Activated CD8-positive, alpha-beta memory T cell treated with anti-CD3 and anti-CD28 coated beads, Interleukin-2, amount 50 U/mL, for 4 hours (primary cell): ENCODE measurements at places on chromosomes 2 and 18.

- DNase-seq = peak; percentile 79
These were observed at the start of the genes DOK1 and LOXL3 for GRCh38 chr2:74553892-74554819. Gene DOK1, plus strand, starts transcription at chr2:74554720. Its CDS starts 35 bp downstream, at chr2:74554755. Gene LOXL3, minus strand, starts transcription at chr2:74553942. Its CDS starts 1,308 bp downstream, at chr2:74552634.

DNA sequence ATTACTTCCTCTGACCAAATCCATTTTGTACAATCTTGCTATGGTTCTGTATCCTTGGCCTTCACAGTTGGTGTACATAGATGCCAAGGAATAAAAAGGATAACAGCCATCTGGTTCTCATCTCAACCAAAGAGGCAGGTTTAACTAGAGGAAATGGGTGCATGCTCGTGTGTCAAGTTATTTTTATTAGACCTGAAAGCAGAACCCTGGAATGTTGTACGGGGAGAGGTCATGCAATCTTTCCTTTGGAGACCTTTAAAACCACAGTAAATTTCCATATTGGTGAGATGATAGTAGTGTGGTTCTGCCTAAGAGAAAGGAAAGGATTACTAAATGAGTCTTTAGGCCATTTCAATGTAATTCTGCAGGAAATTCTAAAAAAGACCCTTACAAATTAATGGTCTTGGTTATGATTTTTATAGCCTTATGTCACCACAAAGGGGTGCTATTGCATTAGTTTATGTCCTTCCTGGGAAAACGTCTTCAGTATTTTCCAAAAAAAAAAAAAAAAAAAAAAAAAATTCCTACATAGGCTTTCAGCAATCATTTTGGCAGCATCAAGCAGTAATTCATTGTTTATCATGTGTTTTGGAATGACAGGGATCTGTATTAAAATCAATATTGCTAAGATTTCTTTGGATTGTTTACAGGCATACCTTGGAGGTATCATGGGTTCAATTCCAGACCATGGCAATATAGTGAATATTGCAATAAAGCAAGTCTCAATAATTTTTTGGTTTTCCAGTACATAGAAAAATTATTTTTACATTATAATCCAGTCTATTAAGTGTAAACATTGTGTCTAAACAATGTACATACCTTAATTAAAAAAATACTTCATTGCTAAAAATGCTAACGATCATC, 270.8 kb downstream of the NYAP2 start:
- no peak for DNase-seq

GRCh38 chr2:208240619-208241209, 14.2 kb downstream of the IDH1 start:
- DNase-seq = no peak

- DNase-seq = no peak
These were observed 521.9 kb downstream of the EPHA4 start for GRCh38 chr2:221050020-221050795.

DNA sequence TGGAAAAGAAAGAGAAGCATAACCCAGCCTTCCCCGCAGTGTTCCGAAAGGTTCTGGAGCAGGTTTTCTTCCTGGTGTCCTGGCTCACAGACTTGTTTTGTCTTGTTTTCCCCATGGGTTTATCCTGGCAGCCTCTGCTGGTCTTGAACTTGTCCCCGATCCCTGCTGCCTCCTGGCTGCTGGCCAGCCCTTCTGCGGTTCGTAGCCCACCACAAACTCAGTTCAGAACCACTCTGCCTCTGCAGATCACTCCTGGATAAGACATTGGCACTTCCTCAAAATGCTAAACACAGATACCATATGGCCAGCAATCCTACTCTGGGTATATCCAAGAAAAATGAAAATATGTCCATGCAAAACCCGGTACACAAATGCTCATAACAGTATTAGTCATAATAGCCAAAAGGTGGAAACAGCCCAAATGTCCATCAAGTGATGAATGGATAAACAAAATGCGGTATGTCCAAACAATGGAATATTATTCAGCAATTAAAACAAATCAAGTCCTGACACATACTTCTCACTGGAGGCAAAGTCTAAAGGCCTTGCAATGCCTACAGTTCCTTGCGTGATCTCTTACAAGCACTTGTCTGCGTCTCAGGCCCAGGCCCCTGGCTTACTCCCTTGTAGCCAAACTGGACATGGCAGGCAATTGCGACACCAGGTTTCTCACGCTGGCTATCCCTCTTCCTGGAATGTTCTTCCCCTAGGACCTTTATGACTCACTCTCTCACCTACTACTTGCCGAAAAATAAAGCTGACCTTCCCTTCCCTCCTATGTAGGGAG, 28.0 kb upstream of the ARHGEF4 start:
- DNase-seq = no peak

DNA sequence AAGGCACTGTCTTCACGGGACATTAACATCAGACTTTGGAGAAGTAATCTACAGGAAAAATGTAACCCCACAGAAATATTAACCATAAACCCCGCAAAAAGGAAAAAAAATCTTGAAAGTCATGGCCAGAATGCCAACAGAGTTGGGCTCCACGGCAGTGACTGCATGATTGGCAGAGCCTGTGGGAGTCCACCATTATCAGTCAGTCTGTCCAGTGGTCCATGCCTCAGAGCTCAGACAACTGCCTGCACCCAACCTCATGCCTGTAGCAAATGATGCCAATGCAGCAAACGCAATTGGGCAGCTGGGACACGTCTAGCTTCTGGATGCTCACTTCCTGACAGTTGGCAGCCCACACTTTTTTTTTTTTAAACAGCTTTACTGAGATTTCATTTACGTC, 5.1 kb upstream of the PPIG start:
- no peak for DNase-seq

- DNase-seq = no peak
These were observed 68.7 kb upstream of the MGAT4A start for GRCh38 chr2:98799375-98800329.

DNA sequence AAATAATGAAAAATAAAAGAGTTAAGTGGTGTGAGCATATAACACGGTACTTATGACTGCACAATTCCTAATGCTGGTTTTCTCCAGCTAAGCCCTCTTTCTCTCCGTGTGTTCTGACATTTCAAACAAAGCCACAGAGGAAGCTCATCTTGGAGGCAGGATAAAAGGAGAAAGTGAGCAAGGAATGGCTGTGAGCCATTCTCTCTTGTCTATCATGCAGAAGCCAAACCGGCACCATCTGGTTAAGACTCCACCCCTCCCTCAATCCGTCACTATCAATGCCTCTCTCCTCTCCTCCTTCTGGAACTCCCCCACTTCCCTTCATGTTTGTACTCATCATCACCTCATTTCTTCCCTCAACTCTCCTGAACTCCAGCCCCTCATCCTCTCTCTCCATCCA, 210.4 kb downstream of the TMEM163 start:
- no peak for DNase-seq

- no peak for DNase-seq
These were observed 78.7 kb downstream of the GLI2 start for GRCh38 chr2:120814352-120814751.
